ENCODE measurements at places on chromosomes 5 and 9. TPM values are rescaled to one million over a fixed set of nuclear protein-coding genes. Genes with fewer than 3 reads are reported as not detected.

- DNase-seq, result peak; percentile 96
These were observed 87.8 kb downstream of the RXRA start for GRCh38 chr9:134413890-134414623.

- no peak for DNase-seq
These were observed 147.3 kb downstream of the ACTL7B start for GRCh38 chr9:108708448-108708847.

Gene UBAP1
- total RNA-seq, result 15.3 TPM

Gene MSX2
- 3.0 TPM for total RNA-seq

Gene PCDHA1
- total RNA-seq, result not detected

Gene CDH9
- not detected for total RNA-seq

Gene PCDHB13
- 1.3 TPM for total RNA-seq

Gene CBY3
- total RNA-seq, result not detected

GRCh38 chr9:88173378-88173999, 35.2 kb upstream of the SPATA31C2 start:
- DNase-seq, result peak; percentile 56

DNA sequence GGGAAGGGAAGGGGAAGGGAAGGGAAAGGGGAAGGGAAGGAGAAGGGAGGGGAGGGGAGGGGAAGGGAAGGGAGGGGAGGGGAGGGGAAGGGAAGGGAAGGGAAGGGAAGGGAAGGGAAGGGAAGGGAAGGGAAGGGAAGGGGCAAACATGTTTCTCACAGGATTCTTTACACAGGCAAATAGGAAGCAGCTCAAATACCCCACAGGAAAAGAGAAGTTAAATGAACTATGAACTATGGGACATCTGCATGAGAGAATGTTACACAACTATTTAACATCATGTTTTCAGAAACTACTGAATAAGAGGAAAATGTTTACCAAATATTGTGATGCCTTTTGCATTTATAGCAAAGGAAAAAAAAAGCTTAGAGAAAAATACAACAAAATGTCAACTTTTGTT, 125.4 kb upstream of the SLC30A5 start:
- DNase-seq, result no peak

Gene PCDHGA8
- total RNA-seq, result 0.32 TPM

GRCh38 chr5:149457393-149457763, 78.3 kb upstream of the IL17B start:
- DNase-seq, result no peak

DNA sequence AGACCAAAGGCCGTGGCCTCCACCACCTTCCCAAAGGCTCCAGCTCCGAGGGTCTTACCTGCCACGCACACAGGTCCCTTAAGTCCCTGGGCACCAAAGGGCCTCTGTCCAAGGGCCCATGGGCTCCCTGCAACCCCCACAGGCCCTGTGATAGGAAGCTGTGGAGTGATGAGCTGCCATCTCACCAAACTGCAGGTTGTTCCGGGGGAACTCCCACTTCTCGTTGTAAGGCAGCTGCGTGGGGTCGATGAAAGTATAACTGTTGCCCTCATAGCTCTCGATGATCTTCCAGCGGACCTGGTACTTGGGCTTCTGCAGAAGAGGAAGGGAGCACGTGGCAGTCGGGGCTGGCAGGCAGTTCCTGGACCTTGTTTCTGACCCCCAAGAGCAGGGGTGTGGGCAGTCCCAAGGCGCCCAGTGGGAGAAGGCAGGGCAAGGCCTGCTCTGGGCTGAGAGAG, 24.8 kb downstream of the CSF1R start:
- no peak for DNase-seq

GRCh38 chr9:38287420-38287985, 105.0 kb upstream of the ALDH1B1 start:
- DNase-seq, result no peak

DNA sequence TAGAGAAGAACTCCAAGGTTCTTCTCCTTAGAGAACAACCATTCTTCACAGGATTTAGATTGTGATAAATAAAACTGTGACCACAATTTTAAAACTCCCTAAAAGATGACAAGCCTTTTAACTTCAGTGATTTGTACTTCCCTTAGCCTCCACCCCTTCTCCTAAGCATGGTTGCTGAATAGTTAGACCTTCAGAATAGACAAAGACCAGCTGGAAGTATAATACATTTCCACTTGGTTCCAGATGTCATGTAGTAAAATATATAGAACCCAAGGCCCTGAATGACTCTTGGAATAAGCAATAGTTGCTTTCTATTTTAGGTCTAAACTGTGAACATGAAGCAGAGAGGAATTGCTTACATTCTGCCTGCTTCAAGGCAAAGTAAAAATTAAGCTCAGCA, 208.7 kb downstream of the ARRDC3 start:
- no peak for DNase-seq

Gene FBXL7
- 14.6 TPM for total RNA-seq

Gene POLR3G
- 2.5 TPM for total RNA-seq

DNA sequence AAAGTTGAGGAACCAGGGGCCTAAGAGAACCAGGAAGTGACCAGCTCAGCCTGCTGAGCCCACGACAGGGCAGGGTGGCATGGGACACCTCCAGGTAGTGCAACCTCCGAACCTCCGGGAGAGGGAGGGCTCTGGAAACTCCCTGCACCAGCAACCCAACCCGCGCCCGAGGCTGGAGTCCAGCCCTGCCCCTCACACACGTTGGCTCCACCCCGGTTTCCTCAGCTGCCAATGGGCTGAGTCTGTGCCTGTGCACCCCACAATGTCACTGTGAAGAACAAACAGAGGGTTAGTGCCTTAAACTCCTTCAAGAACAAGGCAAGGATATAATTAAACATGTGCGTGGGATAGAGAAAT, 17.0 kb upstream of the UNC5A start:
- no peak for DNase-seq

Gene NTNG2
- total RNA-seq, result not detected

DNA sequence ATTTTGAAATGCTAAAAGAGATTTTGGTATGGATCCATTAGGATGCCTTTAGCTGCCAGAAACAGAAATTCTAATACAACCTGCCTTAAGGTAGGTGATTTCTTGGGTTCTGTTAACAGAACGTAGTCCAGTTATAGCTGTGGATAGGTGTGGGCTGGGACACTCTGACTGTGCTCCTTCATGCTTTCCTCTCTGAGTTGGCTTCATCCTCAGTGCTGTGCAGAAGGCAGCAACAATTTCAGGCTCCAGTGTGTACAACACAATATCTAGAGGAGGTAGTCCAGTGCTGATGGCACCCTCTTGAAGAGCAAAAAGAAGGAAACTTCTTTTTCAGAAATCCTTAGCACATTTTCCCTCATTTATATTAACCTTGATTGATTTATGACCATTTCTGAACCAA, 34.4 kb downstream of the NNT start:
- DNase-seq, result no peak

Gene IL9
- total RNA-seq, result not detected

DNA sequence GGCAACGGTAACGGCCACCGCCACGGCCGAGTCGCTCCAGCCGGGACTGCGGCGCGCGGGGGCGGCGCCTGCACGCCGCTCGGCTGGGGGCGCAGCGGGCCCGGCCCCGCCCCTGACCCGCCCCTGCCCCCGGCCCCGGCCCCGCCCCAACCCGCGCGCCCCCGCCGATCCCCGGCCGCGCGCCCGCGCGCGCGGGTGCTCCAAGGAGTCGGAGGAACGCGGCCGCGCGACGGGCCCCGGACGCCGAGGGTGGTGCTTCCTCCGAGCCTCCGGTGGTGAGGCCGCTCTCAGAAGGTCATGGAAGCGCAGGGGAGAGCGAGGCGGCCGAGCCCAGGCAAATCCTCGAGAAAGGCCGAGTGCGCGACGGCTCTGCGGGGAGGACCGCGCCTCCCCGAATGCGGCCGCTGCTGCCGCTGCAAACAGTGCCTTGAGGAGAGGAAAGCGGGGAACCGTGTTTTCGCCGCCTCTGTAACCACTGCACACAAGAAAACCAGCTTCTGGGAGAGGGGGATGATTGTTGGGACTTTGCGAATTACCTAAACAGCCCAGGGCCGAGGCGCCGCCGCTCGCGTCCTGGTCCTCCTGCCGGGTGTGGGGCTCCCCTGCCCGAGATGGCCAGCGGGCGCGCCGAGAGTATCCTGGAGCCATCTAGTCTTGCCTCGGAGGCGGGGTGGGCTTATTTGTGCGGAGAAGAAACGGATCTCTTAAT, at the start of gene LIFR:
Gene LIFR (minus strand): TSS at position 48 of the 709 bp plus-strand sequence. CDS start 25,999 bp downstream, outside the sequence.
- DNase-seq, result peak; percentile 89

DNA sequence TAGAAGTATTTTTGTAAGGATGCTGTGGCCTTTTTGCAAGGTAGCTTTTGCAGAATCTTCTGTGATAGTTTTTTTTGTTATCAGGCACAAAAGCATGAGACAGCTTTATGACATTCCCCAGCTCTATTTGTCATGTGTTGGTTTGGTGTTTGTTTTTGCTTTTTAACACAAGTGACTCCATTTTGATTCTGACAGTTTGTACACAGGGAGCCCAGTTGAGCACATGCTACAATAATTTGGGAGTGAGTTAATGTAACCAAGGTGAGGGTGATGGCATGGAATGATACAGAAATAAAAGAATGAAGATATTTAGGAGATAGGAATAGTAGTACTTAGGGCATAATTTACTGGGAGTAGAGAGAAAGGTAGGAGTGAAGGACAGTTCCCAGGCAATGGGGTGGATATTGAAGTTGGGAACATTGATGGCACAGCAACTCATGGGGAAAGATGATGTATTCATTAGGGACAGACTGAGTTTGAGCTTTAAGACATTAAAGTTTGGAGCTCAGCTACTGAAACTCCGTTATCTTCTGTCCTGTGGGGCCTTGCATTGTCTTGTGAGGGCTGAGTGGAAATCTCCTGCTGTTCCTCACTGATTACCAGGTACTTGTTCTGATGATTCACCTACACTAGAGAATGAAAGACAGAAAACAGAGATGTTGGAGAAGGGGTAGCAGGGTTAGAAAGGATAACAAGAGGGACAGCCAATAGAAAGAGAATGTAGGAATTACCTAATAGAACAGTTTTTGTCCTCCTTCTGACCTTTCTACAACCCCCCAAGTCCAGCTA, 88.3 kb upstream of the CCDC112 start:
- DNase-seq, result no peak

Gene SAPCD2
- 24.9 TPM for total RNA-seq

Gene TRAF1
- total RNA-seq, result 0.13 TPM

DNA sequence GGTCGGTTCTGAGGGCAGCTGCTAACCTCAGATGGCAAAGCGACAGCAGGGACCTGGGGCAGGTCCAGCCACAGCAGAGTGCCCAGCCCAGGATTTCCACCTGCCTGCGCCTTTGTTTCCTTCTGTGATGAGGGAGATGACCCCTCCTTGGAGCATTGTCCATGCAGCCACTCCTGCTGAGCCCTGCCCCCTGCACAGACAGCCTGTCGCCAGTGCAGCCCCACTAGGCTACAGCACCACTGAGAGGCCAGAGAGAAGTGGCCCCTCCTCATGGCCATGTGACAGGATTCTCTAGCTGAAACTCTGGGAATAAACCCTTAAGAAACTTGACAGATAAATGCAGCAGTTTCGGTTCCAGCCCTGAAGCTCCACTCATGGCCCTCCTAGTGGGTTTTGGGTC, 10.5 kb upstream of the MRNIP start:
- no peak for DNase-seq

Gene GABRA1
- total RNA-seq, result not detected

DNA sequence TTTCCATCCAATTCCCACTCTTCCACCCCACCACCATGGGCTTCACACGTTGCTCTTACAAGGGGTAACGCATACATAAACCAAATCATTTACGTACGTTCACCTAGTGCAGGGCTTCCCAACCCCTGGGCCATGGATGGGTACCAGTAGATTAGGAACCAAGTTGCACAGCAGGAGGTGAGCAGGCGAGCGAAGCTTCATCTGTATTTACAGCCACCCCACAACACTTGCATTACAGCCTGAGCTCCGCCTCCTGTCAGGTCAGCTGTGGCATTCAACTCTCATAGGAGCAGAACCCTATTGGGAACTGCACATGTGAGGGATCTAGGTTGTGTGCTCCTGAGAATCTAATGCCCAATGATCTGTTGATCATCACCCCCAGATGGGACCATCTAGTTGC, 82.3 kb downstream of the CEMIP2 start:
- no peak for DNase-seq

DNA sequence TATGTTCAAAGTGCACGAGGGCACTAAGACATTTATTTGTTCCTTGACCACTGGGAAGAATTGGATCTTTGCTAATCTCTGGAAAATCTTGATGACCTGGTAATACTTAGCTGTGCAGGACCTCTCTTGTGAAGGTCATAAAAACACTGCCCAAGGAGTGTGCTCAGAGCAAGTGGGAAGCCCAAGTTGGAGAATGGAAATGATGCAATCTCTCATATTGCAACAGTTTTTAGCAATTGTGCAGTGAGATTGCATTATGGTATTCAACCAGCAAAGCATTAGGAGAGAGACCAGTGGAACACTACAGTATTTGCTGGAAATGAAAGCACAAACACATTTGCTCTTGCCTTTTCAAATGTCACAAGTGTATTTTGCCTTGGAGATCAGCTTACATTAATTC, 34.5 kb downstream of the TXNDC8 start:
- no peak for DNase-seq

Gene LCN1
- total RNA-seq, result not detected

DNA sequence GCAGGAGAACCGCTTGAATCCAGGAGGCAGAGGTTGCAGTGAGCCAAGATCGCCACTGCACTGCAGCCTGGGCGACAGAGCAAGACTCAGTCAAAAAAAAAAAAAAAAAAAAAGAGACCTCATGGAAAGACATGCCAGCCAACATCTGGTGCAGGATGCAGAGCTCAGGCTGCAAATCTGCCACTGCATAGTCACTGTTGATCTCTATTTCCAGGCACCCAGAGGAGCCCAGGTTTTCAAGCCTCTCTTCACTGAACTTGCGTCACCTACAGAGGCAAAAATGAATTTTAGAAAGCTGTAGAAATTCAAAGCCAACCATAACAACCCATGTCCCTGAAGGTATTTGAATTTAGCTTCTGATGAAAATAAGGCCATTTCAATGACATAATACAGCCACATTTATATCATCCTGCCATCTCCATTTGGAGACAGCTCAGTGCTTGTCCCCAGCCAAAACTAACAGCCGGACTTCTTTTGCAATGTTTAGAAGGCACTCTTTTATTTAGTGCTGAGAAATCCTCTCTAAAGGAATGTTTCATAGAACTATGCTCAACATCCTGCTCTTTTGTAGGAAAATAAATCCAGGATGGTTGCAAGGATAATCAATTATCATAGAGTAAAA, 113.3 kb downstream of the SNX18 start:
- no peak for DNase-seq

- no peak for DNase-seq
These were observed 47.9 kb upstream of the UNC5A start for GRCh38 chr5:176762489-176762888.

- DNase-seq, result no peak
These were observed 946.3 kb upstream of the COX7C start for GRCh38 chr5:85671223-85671970.

Gene GNG10
- 131 TPM for total RNA-seq

DNA sequence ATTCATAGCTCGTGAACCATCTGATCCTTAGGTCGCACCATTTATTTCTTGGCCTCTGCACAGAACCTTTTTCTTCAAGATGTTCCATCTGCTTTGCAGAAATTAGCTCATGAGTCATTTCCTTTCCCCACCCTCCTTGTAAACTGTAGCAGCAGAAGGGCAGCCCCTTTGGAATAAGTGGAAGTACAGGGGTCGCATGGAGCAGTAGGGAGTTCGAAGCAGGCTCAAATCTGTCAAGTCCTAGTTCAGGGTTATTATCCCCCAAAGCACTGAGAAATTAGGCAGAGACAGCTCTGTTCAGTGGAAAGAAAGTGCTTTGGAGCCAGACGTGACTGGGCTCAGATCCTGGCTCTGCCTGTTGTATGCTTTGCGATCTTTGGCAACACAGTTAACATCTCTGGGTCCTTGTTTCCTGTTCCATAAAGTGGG, 84.2 kb downstream of the SGCD start:
- DNase-seq, result no peak
